ENCODE measurements at places on chromosomes 11 and 22.

GRCh38 chr11:9264316-9265210, 587 bp downstream of the DENND5A start:
- peak; percentile 43 for DNase-seq

- DNase-seq: no peak
Observed at GRCh38 chr11:57513452-57513795, 2.1 kb downstream of the SLC43A1 start.

- no peak for DNase-seq
Observed at GRCh38 chr11:34300026-34300925, 57.5 kb downstream of the ABTB2 start.

GRCh38 chr22:26463101-26463661, 20.4 kb downstream of the HPS4 start:
- no peak for DNase-seq

- no peak for DNase-seq
Observed at GRCh38 chr11:121909596-121909995, 206.4 kb downstream of the BLID start.

DNA sequence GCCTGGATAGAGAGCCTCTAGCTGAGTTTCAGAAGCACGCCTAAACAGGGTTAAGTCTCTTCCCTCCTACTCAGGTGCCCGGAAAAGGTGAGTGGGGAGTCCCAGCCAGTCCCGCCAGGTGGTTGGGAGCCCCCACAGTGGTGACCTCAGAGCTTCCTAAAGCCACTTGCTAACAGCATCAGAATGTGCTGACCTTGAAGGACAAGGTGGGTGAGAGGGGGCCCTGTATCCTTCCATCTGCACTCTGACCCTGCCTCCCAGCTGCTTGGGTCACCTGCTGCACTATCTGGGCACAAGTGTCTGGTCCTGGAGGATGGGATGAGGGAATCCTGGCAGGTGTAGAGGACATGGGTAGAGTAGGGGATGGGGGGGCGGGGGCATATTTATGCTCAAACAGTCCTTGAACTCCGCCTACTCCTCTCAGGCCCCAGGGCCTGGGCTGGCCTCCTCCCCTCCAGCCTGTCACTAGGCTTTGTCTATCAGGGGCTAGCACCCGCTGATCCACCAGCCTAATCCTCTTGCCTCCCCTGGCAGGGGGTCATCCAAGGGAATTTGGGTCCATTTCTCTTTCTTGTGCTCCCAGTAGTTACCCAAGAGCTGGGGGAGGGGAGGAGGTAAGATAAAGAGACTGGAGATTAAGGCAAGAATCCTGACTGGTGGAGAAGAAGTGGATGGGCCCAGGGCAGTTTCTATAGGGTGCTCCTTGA, 3.4 kb downstream of the USP2 start:
- DNase-seq: no peak

DNA sequence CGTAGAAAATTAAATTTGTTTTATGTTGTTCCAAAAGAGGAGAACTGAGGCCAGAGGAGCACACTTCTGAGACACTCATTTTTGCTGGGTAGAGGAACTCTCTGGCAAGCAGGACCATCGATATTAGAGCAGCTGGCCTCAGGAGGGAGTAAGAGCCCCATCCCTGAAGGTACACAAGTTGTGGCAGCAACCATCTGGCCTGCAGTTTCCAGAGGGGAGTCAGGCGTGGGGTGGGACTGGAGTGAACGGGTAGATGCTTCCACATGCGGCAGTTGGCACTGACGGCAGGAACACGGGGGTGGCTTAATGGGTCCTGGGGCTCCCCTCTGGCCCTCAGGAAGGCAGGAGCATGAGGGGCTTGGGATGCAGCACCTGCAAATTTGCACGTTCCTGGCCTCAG, 13.2 kb upstream of the SSTR3 start:
- no peak for DNase-seq

- DNase-seq: no peak
Observed at GRCh38 chr11:60122414-60123036, 34.1 kb downstream of the MS4A2 start.

DNA sequence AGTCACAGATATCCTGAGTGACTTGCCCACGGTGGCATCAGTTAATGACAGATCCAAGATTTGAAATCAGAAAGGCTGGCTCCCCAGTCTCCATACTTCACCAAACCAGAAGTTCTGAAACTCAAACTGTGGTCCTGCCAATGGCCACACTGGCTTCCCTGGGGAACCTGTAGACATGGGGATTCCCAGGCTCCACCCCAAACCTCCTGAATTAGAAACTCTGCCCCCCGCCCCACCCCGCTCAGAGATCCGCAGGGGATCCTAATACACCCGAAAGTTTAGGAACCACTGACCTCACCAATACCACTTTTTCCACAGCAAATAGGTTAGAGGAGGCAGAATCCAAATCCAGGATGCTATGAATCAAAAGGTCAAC, 15.3 kb downstream of the RTN4RL2 start:
- no peak for DNase-seq

GRCh38 chr11:12243486-12243885, 133.1 kb downstream of the MICAL2 start:
- no peak for DNase-seq

GRCh38 chr22:50498322-50498890, 9.1 kb downstream of the LMF2 start:
- no peak for DNase-seq

GRCh38 chr22:43796567-43796966, 15.5 kb downstream of the EFCAB6 start:
- no peak for DNase-seq

- no peak for DNase-seq
Observed at GRCh38 chr11:12359761-12360160, 17.6 kb upstream of the PARVA start.

GRCh38 chr11:86608251-86608799, 64.1 kb downstream of the ME3 start:
- DNase-seq: peak; percentile 66

DNA sequence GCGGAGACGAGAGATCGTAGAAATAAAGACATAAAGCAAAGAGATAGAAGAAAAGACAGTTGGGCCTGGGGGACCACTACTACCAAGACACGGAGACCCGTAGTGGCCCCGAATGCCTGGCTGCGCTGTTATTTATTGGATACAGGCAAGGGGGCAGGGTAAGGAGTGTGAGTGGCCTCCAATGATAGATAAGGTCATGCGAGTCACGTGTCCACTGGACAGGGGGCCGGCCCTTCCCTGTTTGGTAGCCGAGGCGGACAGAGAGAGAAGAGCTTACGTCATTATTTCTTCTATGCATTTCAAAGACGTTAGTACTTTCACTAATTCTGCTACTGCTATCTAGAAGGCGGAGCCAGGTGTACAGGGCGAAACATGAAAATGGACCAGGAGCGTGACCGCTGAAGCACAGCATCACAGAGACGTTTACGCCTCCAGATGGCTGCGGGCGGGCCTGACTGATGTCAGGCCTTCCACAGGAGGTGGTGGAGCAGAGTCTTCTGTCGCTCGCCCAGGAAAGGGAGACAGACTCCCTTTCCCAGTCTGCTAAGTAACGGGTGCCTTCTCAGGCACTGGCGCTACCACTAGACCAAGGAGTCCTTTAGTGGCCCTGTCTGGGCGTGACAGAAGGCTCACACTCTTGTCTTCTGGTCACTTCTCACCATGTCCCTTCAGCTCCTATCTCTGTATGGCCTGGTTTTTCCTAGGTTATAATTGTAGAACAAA, 24.8 kb downstream of the PPP6R2 start:
- DNase-seq: no peak

- no peak for DNase-seq
Observed at GRCh38 chr11:44532809-44533208, 32.7 kb upstream of the CD82 start.

GRCh38 chr11:101741061-101741460, 157.3 kb upstream of the TRPC6 start:
- no peak for DNase-seq

DNA sequence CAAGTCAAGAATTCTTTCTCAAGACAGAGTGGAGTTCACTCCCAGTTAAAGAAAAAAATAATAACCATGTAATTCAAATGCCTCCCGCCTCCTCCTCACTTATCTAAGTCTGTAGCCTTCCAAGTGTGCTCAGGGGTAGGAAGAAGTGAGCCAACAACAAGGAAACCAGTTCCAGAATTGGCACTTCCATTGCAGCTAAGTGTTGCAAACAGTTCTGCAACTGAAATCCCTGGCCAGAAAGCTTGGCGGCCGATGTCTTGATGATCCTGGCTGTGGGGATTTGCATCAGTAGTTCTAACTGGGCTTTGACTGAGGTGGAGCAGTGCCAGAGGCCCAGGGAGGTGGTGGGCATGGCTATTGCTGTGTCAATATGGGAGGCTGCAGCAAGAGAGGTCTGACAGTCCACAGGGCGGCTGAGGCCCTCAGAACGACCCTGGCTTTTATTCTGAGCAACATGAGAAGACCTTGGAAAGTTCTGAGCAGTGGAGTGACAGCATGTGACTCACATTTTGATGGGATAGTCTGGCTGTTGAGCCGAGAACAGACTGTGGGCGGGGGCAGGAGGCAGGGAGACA, 19.2 kb downstream of the DHCR7 start:
- DNase-seq: no peak

DNA sequence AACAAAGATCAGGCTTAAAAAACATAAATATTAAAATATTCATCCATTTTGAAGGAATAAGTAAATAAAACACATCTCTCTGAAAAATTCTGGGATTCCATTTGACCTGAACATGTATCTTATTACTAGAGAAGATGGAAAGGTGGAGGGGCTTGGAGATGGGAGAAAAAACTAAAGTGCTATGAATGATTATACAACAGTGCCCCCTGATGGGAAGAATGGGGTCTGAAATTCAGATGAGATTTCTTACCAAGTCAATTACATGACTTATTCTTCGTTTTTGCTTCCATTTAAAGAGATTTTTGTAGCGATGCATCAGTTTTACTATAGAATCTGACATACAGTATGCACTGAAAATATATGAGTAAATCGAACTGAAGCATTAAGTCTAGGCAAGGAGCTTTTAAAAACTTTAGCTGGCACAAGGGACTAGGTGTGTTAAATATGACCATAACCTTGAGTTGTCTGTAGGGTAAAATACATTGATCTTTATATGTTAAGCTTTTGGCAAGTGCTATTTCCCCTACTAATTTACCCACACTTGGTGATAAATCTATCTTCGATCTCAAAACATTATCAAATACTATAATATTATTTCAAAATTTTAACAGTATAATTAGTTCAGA, 718.8 kb downstream of the CNTN5 start:
- DNase-seq: peak; percentile 39

GRCh38 chr11:65595131-65595530, 469 bp downstream of the KCNK7 start:
- DNase-seq: no peak

- DNase-seq: no peak
Observed at GRCh38 chr11:121669422-121669821, 216.7 kb upstream of the SORL1-AS1 start.

- DNase-seq: no peak
Observed at GRCh38 chr22:26404851-26405421, 24.1 kb upstream of the ASPHD2 start.

- no peak for DNase-seq
Observed at GRCh38 chr11:111602865-111603610, 789 bp downstream of the SIK2 start.

DNA sequence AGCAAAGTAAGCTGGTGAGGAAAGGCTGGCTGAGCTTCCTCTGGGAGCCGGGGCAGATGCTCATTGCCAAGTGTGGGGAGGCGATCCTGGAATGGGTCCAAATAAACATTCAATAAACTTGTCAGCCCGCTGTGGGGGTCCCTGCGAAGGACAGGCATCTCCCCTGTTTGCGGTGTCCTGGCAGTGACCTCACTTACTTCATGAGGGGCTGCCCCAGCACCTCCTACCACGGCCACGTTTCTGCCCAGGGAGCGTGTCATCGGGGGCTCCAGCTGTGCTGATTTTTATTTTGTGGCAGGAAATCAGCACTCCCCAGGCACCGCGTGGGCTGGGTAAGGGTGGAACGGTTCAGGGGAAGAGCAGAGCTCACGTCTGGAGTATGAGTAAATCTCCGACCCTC, 493.9 kb upstream of the B3GAT1 start:
- DNase-seq: no peak

DNA sequence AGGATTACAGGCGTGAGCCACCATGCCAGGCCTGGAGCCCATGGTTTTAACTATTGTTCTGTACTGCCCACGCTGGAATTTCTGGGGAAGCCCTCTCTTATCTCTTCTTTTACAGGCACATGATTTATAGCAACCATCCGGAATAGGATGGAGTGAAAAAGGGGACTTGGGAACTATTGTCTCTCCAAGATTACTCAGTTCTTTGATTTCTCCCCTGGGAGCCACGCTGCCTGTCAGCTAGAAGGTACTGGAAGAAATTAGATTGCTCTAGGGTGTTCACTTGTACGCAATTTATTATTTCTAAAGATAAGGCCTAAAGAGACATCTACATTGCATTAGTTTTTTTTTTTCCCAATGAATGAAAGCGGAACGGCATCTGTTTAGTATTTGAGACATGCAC, 65.6 kb upstream of the PTPRJ start:
- no peak for DNase-seq

DNA sequence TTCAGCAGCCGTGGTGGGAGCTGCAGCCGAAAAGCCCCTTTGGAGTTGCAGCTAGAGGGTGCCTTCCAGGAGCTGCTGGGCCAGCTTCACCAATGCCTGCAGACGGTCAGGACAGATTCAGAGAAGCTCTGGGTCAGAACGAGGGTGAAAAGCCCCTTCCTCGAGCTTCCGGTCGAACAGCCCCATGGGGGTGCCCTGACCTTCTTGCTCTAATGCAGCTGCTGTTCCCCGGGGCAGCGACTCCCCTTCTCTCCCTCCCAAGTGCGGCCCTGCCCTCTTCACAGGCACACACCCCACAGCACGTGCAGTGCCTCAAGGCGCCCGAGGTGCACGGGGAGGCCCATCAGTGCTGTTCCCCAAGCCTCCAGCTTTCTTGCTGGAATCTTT, 9.6 kb upstream of the IFITM3 start:
- no peak for DNase-seq

DNA sequence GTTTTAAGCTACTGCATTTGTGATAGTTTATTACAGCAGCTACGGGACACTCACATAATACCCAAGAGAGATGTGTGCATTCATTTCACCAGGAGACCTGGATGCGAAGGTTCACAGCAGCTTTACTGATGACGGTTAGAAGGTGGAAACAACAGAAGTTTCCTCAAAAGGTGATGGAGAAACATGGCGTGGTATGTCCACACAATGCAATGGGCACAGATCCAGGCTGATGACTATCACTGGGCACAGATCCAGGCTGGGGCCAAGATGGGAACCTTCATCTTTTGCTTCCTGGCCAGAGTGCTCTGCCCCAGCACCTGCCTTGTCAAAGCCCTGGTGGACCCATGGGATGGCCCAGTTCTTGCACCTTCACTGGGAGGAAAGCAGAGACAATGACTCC, 30.6 kb upstream of the RFPL3 start:
- no peak for DNase-seq

DNA sequence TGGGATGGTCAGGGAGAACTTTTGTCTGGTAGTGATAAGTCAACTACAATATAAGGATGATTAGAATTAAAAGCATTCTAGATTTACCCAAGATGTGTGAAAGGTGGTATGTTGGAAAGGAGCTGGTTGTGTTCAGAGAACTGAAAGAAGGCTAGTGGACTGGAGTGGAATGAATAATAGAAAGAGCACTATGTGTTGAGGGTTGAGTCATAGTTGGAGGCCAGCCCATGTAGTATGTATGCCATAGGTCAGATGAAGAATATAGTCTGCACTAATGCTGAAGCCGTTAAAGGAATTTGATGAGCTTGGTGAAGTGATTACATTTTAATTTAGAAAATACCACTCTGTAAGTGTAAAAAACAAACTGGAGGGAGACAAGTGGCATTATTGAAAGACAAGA, 514.1 kb downstream of the CNTN5 start:
- no peak for DNase-seq

Data from astrocyte of the cerebellum (primary cell).